ENCODE measurements at places on chromosomes 12 and 14. TPM values are rescaled to one million over a fixed set of nuclear protein-coding genes. Genes with fewer than 3 reads are reported as not detected.
A peak's percentile ranks its signal among the peaks of the same experiment; 100 is the strongest.

The VWF gene
- total RNA-seq = 172 TPM

The NFE2 gene
- total RNA-seq = not detected

The B4GALNT3 gene
- total RNA-seq = 38.8 TPM

The MSRB3 gene
- 143 TPM for total RNA-seq

The CLEC7A gene
- total RNA-seq = 5.3 TPM

The ADAM21 gene
- total RNA-seq = not detected

GRCh38 chr14:93906341-93907329, 20.5 kb upstream of the FAM181A start:
- no peak for DNase-seq
- peaks cover 12% of the 10 kb centered on the region for H3K27me3 ChIP-seq
- no peak overlapping the region for H3K27ac ChIP-seq

DNA sequence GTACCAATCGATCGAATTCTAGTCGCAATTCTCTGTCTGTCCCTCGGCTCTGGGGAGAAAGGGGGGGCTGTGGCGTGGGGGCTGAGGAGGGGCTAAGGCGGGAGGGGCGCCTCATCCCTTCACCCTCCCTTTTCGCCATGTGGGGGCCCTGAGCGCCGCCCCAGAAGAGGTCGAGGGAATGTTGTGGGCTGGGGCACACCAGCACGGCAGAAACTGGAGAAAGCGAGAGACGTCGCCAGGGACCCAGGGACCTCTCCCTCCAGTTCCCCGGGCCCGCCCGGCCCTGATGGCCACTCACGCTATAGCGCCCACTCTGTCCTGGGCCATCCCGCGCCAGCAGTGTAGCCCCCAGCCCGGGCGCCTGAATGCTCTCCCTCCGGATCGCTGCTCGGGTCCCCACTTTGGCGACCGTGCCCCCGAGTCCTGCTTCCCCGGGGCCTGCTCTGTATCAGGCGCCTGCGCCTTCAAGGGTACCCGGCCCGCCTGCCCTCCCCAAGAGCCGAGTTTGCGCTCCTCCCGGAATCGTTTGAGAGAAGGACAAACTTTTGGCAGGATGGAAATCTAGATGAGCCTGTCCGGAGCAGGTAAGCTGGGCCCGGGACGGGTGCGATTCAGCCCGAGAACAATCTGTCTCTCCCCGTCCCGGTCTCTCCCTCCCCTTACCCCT, 62.6 kb downstream of the SMUG1 start:
- H3K4me3 ChIP-seq = peak overlapping the region; percentile 57
- H3K4me1 ChIP-seq = peaks cover 15% of the 10 kb centered on the region
- H3K36me3 ChIP-seq = no peaks in the 10 kb centered on the region
- DNase-seq = peak; percentile 30
- H3K27ac ChIP-seq = peak overlapping the region; percentile 62

- peak; percentile 63 for DNase-seq
- H3K36me3 ChIP-seq = peaks cover 9% of the 10 kb centered on the region
- peaks cover 59% of the 10 kb centered on the region for H3K4me1 ChIP-seq
- no peaks in the 10 kb centered on the region for H3K27me3 ChIP-seq
- H3K27ac ChIP-seq = peak overlapping the region; percentile 99
- peak overlapping the region; percentile 62 for H3K4me3 ChIP-seq
Measured at GRCh38 chr12:56267443-56268071, 815 bp downstream of the COQ10A start.

- no peak overlapping the region for H3K4me3 ChIP-seq
- H3K27me3 ChIP-seq = no peaks in the 10 kb centered on the region
- peaks cover 6% of the 10 kb centered on the region for H3K4me1 ChIP-seq
- no peak overlapping the region for H3K27ac ChIP-seq
- no peak for DNase-seq
Measured at GRCh38 chr12:111120578-111120977, 200.2 kb upstream of the MYL2 start.

- H3K4me3 ChIP-seq = no peak overlapping the region
- H3K27ac ChIP-seq = no peak overlapping the region
- H3K4me1 ChIP-seq = no peaks in the 10 kb centered on the region
- H3K36me3 ChIP-seq = no peaks in the 10 kb centered on the region
- H3K27me3 ChIP-seq = no peaks in the 10 kb centered on the region
Measured at GRCh38 chr14:48974994-48975393, 611.2 kb downstream of the RPS29 start.

DNA sequence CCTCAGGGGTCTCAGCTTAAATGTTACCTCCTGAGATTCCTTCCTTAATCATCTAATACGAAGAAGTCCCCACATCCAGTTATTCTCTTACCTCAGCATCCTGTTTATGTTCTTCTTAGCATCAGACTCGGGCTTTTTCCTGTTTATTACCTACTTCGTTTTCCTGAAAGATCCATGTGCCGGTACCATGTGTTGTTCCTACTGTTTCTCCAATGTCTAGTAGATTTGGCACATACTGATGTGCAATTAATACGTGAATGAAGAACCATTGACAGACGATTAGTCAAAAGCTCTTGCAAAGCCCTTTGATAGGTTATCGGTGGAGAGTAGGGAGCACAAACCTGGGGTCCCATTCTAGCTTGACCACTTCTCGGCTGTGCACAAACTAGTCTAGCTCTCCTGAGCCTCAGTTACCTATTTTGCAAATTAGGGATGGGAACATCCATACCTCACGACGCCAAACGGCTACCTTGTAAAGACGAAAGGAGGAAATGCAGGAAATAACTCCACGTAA, 735 bp upstream of the MAPKAPK5 start:
- DNase-seq = no peak
- no peaks in the 10 kb centered on the region for H3K27me3 ChIP-seq
- H3K27ac ChIP-seq = peak overlapping the region; percentile 99
- H3K36me3 ChIP-seq = no peaks in the 10 kb centered on the region
- H3K4me3 ChIP-seq = peak overlapping the region; percentile 86

DNA sequence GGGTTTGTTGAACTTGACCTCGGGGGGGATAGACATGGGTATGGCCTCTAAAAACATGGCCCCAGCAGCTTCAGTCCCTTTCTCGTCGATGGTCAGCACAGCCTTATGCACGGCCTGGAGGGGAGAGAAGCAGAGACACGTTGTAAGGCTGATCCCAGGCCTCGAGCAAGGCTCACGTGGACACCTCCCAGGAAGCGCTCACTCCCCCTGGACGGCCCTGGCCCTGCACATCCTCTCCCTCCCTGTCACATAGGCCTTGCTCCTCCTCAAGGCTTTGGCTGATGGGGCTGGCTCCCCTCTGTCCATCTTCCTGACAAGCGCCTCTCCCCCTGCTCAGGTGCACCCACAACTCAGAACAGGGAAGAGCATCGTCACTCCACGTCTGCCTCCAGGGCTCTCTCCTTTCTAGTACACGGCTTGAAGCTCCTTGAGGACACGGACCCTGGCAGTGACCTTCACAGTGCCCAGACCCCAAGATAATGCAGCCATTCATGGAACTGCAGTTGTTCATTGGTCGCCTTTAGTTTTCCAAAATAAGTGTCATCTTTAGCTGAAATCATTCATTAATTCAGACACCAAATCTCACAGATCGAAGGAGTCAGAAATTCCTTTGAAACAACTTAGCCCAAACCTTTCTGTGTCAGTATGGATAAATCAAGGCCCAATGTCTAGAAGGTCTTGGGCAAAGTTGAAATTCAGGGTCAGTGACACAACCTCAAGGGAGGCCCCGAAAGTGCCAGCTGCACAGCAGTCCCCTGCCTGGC, 9.7 kb downstream of the SERPINA1 start:
- H3K4me3 ChIP-seq = no peak overlapping the region
- H3K27ac ChIP-seq = no peak overlapping the region
- no peak for DNase-seq
- H3K36me3 ChIP-seq = no peaks in the 10 kb centered on the region
- peaks cover 28% of the 10 kb centered on the region for H3K27me3 ChIP-seq

DNA sequence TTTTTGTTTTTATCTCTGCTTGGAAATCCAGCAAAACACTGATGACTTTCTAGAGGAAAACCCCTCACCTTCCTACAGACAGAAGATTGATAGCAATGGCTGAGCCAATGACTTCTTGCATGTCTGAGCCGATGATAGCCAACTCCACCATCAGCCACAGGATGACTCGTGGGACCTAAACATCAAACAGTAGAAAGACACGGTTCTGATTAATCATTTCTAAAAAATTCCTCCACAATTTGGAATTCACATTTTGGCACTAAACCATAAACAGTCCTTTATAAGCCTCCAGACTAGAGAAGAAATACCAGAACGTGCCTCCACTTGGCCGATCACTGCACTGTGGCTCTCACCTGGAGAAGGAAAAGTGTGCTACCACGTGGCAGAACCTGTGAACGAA, 25.9 kb downstream of the SLC11A2 start:
- peaks cover 99% of the 10 kb centered on the region for H3K36me3 ChIP-seq
- no peaks in the 10 kb centered on the region for H3K4me1 ChIP-seq
- DNase-seq = no peak
- H3K27ac ChIP-seq = no peak overlapping the region
- no peak overlapping the region for H3K4me3 ChIP-seq

- peaks cover 34% of the 10 kb centered on the region for H3K27me3 ChIP-seq
- H3K4me3 ChIP-seq = no peak overlapping the region
- H3K27ac ChIP-seq = no peak overlapping the region
- no peaks in the 10 kb centered on the region for H3K36me3 ChIP-seq
- DNase-seq = no peak
- H3K4me1 ChIP-seq = peaks cover 5% of the 10 kb centered on the region
Measured at GRCh38 chr12:85466890-85467289, 186.9 kb downstream of the ALX1 start.

DNA sequence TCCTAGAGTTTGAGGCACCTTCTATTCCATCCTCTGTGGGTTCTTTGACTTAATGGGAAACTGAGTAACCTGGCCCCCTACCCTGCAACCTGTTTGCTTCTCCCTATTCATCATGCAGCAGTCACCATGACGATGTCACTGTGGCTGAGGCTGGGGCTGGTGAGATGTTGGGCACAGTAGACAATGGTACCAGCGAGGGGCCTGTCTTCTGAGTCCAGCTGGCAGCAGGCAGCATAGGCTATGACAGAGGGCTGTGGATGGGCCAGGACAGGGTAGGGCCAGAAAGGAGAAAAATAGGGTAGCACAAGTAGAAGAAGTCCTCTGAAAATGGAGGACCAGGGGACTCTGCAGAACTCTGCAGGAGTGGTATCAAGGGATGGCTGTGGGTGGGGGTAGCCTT, 2.0 kb downstream of the CIROP start:
- H3K27me3 ChIP-seq = no peaks in the 10 kb centered on the region
- H3K27ac ChIP-seq = no peak overlapping the region
- no peak overlapping the region for H3K4me3 ChIP-seq
- peaks cover 23% of the 10 kb centered on the region for H3K4me1 ChIP-seq
- peaks cover 14% of the 10 kb centered on the region for H3K36me3 ChIP-seq
